ENCODE measurements at places on chromosomes 2 and 18.
A peak's percentile ranks its signal among the peaks of the same experiment; 100 is the strongest.

DNA sequence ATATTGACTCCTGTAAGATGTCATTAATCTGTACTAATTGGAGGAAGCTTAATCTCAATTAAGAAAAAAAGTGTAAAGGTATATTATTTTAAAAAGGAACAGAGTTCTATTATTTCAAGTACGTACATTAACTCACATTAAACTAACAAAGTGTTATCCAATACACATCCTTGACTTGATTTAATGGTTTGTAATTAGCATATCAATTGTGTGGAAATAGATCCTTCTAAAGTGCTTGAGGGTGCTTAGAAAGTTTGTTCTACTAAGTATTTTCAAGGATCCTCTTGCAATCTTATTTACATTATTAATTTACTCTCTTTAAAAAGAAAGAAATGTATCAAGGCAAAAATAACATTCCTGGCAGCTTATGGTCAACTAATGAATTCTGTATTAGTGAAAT is 720.3 kb downstream of the KCNJ3 start:
- DNase-seq: no peak

GRCh38 chr18:58863539-58864145 is 1.0 kb upstream of the ZNF532 start:
- peak; percentile 27 for DNase-seq

DNA sequence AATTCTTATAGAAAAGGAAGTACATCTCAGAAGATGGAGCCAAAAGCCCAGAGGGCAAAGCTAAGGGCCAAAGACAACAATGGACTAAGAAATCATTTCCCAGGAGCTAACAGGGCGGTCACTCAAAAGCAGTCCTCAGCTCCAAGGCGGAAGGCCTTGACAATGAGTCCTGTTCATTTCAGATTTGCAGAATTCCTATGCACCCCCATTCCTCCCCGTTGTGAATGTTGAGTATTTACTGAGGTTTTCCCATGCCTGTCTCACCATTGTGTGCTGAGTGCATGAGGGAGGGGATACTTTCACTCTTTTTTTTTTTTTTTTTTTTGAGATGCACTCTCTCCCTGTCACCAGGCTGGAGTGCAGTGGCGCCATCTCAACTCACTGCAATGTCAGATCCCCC is 18.8 kb upstream of the DTNB start:
- no peak for DNase-seq

GRCh38 chr2:39851251-39851650 is 72.2 kb upstream of the THUMPD2 start:
- no peak for DNase-seq

GRCh38 chr2:135212757-135213156 is 160.7 kb downstream of the RAB3GAP1 start:
- DNase-seq: no peak

- DNase-seq: no peak
These were observed 82.6 kb upstream of the TNP1 start for GRCh38 chr2:216942465-216942864.

- peak; percentile 94 for DNase-seq
These were observed at the start of gene KANSL1L for GRCh38 chr2:210171309-210172218. TSS of gene KANSL1L (minus strand) at chr2:210171409. CDS start at chr2:210154582, 16,827 bp downstream.

GRCh38 chr18:471716-472115 is 28.8 kb downstream of the COLEC12 start:
- DNase-seq: no peak

DNA sequence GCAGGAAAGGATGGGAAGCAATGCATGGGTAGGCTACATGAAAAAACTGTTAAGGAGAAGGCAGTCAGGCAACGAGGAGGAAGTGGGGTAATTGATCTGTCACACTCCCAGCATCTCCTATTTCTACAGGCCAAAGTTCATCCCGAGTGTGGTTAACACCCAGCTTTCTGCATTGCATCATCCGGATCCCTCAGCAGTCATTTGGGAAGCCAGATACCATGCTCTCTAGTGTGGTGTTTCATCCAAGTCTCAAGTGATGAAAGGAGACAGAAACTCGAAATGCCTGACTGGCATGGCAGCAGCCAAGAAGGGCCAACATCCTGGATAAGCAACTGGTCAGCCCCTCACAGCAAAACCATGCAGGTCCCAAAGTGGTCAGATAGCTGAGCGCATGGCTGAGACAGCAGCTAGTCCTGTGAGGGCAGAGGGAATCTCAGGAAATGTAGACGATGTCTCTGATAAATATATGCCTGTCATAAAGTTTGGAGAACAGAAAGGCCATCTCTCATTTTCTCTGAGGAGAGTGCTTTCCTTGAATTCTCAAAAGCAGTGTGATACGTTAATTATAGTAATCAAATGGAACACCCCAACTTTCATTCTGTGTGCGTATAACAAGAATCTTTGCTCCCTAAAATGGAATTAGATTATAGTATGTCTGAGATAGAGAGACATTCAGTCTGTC is 24.8 kb upstream of the HNRNPA3 start:
- DNase-seq: no peak

DNA sequence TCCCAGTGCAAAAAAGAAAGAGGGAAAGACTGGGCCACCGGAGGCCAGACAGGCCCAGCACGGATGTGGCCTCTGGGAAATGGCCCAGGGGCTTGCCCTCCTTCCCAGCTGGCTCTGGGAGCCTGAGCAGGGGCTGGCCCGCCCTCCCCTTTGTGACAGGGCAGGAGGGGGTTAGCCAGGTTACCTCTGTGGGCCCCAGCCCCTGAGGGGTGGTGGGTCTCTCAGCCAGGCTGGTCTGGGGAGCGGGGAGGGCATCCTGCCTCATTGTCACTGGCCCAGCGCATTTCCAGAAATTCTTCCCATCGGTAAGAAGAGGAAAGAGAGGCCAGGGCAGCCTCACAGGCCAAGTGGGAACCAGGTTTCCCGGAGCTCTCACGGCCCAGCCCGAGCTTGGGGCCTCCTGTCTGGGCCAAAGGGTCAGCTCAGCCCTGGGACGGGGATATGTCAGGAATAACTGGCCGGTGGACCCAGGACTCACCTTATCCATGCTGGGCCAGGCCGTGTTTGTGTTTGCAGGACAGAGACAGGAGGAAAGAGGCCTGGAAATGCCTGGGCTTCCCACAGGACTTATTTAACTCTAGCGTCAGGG is 182.2 kb downstream of the ZFP36L2 start:
- DNase-seq: no peak

DNA sequence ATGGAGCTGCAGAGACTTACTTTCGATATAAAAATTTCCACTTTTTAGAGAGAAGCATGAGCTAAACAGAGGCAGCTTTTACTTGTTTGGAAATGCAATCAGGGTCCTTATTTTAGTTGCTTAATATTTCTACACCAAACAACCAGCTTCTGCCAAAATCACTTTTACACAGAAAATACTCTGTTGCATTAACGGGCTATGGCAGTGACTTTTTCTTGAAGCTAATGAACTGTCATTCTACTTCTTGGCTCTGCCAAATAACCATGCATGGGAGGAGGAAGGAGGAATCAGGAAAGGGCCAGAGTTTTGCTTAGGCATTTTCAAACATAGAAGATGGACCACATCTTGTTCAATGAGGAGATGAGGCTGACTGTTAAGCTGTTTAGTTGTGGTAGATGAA is 23.6 kb upstream of the LTBP1 start:
- DNase-seq: no peak

DNA sequence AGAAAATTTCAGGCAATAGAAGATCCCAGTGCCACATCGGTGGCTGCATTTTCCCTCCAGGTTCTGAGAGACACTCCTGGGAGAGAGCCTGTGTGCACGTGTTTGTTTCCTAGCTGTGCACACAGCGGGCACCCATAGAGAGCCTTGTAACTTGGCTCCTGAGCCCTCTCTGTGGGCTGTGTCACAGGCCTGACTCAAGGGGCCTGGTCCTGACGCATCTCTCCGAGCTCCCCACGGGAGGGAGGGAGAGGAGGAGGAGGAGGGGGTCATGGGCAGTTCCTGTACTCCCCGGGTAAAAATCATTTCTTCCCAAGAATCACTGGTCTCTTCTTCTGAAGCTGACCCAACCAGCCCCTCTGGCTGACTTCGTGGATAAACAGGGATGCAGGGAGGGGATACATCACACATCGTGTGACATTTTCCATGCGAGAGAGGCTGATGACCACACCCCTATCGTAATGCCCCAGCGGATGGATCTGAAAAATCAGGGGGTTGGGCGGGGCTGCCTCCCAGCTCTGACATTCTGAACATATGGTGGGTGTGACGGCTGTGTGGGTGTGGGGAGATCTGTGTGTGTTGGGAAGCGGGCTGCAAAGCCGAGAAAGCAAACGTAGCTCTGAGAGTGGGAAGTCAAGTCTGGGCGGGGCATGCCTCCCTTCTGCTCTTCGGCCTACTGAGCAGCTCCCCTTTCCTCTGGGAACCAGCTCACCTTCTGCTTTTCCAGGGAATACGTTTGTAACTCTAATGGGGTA is 308.3 kb upstream of the HS6ST1 start:
- no peak for DNase-seq

DNA sequence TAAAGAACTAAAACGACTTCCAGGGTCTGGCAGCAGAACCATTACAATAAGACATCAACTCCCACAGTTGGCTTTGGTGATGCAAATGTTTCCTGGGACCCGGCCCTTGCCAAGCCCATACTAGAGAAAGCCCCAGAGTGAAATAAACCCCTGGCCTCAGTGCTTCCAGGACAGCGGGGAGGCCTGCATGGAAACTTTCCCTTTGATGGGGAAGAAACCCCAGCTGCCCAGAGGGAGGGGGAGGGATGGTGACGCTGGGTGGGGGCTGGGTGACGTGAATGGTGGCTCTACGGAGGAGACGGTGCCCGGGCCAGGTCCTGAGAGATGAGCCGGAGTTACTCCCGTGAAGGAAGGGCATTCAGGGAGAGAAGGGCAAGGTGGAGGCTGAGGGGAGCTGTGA is 27.5 kb downstream of the INHBB start:
- no peak for DNase-seq

DNA sequence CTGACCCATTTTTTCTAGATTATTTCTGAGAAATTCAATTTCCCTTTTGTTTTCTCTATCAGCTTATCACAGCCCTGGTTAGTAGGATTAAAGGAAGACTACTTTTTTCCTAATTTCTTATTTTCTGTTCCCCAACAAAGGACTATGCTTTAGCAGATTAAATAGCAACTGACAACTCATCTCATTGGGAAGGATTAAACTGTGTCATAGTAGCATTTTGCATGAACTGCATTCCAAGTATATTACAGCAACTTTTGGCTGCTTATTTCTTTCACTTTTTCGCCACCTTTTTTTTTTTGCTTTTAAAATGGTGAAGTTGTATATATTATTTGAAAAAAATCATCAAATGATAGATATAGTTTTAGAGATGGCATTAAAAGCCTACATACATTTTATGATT is 570.3 kb downstream of the FBXO15 start:
- DNase-seq: no peak

- no peak for DNase-seq
These were observed 42.7 kb downstream of the GFPT1 start for GRCh38 chr2:69344305-69344704.

DNA sequence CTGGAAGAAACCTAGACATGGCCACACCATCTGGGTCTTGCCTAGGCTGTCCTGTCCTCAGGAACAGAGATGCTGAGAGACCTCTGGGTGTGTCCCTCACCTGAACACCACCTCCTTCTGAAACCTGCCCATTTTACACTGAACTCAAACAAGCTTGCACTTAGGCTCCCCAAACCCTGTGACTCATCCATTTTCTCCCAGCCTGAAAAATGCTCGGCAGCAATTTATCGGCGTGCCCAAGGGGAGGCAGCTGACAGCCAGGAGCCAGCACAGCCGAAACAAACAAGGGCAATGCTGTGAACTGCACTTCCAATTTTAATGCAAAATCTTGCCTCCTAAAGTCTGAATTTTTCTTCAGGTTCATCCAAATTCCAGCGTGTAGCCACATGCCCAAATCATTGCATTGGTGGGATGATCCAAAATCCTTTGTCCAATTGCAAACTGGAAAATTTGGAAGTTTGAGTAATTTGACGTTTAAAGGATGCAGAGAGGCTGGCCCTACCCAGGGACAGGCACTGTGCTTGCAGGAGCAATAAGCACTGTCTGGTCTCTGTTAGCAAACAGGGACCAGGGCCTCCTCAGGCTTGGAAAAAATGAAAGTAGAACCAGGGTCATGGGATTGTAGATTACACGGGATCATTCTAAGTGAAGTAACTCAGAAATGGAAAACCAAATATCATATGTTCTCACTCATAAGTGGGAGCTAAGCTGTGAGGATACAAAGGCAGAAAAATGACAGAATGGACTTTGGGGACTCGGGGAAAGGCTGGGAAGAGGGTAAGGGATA is 67.7 kb downstream of the GALNT14 start:
- no peak for DNase-seq

GRCh38 chr2:191571163-191571769 is 106.7 kb upstream of the NABP1 start:
- DNase-seq: peak; percentile 59

GRCh38 chr2:56014046-56014730 is 90.6 kb upstream of the EFEMP1 start:
- DNase-seq: no peak

- DNase-seq: no peak
These were observed 3.0 kb upstream of the IL1RN start for GRCh38 chr2:113124181-113124961.

DNA sequence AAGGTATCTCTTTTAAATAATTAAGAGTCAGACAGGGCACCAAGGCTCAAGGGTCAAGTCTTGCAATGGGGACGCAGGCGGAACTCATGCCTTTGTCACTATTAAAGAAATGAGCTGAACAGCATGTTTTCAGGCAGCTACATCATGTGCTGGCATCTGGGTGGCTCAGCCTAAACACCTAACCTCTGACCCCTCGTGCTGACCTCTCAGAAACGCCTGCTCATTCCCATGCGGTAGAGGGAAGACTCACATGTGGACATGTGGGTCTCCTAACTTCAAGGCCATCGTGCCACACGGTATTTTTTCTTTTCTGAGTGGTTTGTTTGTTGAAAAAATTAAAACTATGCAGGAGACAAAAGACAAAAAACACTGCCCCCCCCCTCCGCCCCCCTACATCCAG is 31.3 kb downstream of the CYP27C1 start:
- no peak for DNase-seq

DNA sequence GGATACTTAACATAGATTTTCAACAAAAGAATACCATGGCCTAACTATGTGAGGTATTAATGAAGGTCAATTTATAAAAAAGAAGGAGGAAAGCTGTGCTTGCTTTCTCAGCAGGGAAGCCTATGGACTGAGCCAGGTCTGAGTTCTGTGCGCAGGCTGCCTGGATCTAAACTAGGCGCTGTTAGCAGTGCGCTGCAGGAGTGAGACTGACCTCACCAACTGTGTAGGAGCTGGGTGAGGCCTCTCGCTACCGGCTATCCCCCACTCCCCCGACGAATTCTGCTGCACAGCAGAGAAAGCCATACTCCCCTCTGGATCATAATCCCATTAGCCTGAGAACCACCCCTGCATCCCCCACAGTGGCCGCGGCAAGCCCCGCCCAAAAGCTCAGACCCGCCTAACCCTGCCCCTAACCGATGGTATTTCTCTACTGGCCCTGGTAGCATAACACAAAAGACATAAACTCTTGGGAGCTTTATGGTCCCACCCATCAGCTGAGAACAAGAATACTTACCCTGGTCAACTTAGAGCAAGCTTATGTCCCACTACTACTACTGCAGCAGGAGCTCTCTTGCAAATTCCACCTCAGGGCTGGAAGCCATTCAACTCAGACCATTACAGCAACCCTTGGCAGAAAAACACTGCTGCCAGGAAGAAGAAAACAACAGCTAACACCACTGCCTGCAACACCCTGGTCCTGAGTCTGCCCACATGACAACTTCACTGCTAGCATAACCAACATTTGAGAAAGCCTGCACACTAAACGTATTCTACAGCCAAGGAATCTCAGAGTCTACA is 28.0 kb downstream of the SULT1C2 start:
- no peak for DNase-seq

- no peak for DNase-seq
These were observed 302.4 kb upstream of the CXCR4 start for GRCh38 chr2:136420346-136420745.
